ENCODE measurements at places on chromosomes 3 and 15.
A peak's percentile ranks its signal among the peaks of the same experiment; 100 is the strongest.

DNA sequence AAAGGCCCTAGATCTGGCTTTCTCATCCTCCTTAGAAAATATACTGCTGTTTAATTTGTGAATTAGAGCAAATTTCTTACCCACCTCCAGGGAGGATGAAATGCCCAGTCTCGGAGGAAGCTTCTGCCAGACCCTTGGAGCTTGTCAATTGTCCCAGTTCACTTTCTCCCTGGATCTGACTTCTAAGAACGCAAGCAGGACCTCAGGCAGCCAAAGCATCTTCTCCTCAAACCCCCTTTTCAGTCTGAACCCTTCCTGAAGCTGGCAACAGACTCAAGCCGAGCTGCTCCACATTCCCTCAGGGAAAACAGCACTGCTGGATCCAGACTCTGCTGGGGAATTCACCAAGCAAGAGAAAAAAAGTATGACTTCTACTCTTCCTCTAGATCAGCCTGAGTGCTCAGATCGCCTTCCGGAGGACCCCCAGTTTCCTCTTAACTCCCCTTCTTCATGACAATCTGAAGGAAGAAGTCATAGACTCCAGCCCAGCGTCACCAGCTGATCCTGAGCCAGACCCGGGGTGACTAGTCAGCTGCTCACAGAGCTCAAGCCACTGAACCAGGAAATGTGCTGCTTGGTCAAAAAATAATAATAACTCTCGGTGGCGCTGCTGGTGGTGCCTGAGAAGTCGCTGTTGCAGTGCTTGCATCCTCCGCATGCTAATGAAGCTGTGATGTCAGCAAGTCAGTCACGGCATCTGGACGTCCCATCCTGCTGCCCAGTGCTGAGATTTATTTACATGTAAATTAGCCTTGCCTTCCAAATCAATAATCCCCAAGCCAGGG, at the start of gene PRICKLE2:
PRICKLE2 (minus strand) TSS at position 641 of the 785 bp plus-strand sequence. CDS start 26,539 bp downstream, outside the sequence.
- peak; percentile 58 for DNase-seq

- no peak for DNase-seq
Observed at GRCh38 chr3:27319847-27320526, 49.2 kb downstream of the NEK10 start.

- peak; percentile 1 for DNase-seq
Observed at GRCh38 chr15:53759411-53759931, at the start of gene WDR72. WDR72 (minus strand) TSS chr15:53759663; CDS start chr15:53733149, 26,514 bp downstream.

DNA sequence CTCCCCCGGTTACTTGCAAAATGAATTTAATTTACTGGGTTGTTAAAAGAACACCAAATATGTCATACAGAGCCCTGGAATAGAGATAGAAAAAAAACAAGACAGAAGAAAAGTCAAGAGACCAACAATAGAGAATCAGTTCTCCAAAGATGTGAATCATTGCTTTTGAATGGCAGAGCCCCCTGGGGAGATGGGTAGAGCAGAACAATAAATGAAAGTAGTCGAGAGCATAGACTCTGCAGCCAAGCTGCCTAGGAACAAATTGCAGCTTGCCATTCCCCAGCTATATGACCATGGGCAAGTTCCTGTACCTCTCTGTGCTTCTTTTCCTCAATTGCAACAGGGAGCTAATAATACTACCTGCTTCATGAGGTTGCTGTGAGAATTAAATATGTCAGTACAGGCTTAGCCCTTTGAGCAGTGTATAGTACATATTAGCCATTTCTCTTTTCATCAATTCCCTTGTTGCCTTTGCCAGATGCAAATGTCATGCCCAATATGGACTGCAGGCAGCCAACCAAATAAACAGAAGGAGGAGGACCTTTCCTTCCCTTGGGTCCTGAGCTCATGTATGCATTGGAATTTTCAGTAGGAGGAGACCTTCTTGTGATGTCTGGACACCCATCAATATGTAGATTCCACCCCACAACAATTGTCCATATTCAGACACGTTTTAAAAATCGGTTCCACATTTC, 25.0 kb upstream of the BFSP2 start:
- DNase-seq = no peak

- DNase-seq = no peak
Observed at GRCh38 chr15:85030301-85030929, 48.8 kb downstream of the PDE8A start.

GRCh38 chr15:79394231-79394630, 37.9 kb upstream of the MINAR1 start:
- no peak for DNase-seq

- no peak for DNase-seq
Observed at GRCh38 chr3:133758568-133758928, 12.4 kb downstream of the TF start.

DNA sequence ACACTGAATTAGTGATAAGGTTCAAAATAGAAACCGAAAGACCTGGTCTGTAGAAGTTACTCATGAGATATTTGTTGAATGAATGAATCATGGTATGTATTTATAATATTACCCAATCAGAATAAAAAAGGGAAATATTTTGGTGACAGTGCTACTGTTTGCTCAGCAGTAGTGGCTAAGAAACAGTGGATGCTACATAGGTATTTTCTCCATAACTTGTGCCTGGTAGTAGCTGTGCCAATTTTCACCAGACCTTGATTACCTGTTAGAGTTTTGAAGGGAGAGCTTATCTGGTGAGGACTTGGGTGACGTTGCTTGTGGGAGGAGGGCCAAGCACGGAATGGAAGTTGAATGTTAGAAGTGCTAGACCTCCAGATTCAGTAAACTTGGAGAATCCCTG, 14.3 kb downstream of the LIMD1 start:
- DNase-seq = no peak

DNA sequence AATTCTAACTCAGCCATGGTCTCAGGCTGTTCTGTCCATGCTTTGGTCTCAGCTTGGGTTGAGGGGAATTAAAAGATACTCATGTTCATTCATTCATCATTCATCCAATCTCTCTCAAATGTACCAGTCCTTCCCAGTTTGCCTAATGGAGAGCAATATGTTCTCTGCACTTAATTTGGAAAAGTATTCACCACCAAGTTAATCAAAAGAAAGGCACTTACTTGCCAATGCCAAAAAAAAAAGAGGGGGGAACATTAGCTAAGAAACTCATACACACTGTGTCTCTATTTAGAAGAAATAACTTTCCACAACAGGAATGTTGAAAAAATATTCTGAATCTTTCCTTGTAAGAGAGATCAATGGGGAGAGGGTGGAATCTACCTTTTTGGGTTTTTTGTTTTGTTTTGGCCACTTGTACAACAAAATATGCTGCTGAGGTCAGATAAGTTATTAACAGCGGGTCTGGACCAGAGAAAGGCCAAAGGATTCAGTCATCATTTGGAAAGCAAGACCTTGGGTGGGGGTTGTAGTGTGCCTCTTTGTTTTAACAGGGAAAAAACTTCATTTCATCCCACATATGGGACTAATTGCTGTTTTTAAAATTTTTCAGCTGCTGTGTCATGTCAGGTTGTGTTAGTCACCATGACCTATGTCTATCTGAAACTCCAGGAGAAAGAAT, 152.3 kb downstream of the FBN1 start:
- no peak for DNase-seq

DNA sequence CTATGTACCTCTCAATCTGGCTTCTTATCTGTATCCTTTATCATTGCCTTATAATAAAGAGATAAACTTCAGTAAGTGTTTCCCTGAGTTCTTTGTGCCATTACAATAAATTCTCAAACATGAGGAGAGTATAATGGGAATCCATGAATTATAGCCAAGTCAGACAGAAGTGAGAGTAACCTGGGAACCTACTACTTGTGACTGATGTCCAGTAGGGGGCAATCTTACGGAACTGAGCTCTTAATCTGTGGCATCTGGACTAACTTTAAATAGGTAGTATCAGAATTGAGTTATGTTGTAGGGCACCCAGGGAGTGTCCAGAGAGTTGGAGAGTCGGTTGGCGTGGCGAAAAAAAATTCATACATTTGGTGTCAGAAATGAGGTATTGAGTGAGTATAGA, 542.6 kb downstream of the ZBBX start:
- no peak for DNase-seq

DNA sequence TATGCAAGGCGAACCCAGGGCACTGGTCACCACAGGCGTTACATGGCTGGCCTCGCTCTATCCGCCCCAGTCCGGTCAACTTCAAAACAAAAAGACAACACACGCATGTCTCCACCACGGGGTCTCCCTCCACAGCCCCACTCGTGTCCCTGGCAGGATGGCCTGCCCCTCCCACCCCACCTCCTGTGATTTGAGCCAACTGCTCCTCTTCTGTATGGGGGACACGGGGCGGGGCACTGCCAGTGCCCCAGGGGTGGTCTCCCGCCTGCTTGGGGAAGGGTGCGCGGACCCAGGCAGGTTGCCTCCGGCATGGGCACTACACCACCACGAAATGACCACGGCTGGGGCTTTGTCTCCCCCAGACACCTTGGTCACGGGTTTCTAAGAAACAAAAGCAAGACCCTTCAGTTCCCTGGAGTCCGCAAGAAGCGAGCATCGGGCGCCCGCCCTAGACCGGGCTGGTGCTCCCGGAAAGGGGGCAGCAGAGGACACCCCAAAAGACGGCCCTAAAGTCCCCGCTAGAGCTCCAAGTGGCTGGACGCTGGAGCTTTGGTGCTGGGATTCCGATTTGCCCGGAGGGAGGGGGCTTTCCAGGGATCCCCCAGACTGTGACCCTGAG, 219.3 kb upstream of the PRICKLE2 start:
- no peak for DNase-seq

- no peak for DNase-seq
Observed at GRCh38 chr3:152299249-152299976, 30.7 kb downstream of the MBNL1 start.

- no peak for DNase-seq
Observed at GRCh38 chr3:73500321-73500720, 124.4 kb downstream of the PDZRN3 start.

GRCh38 chr3:195425849-195426248, 17.0 kb downstream of the ACAP2 start:
- DNase-seq = no peak

GRCh38 chr15:87348746-87349145, 907.8 kb downstream of the NTRK3 start:
- no peak for DNase-seq

GRCh38 chr3:32422943-32423342, 31.3 kb downstream of the CMTM7 start:
- no peak for DNase-seq

Measured in B cell (primary cell).